ENCODE measurements at places on chromosomes 1 and 21. TPM values are rescaled to one million over a fixed set of nuclear protein-coding genes. Genes with fewer than 3 reads are reported as not detected.
A peak's percentile ranks its signal among the peaks of the same experiment; 100 is the strongest.

The S100A3 gene
- not detected for total RNA-seq

The MYBPH gene
- not detected for total RNA-seq

The PTPRC gene
- not detected for total RNA-seq

The HSD3B2 gene
- total RNA-seq, result not detected

DNA sequence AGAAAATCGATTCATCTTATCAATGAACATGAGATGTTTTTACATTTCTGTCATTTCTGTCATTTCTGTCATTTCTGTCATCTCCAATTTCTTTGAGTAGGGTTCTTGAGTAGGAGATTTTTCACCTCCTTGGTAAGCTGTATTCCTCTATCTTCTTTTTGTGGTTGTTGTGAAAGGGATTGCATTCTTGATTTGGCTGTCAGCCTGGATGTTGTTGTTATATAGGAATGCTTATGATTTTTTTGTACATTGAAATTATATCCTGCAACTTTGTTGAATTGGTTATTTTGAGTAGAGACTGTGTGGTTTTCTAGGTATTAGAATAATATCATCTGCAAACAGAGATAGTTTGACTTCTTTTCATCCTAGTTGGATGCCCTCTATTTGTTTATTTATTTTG is 1233.7 kb downstream of the PLA2G4A start:
- H3K36me3 ChIP-seq, result peaks cover 4% of the 10 kb centered on the region
- no peak overlapping the region for H3K4me3 ChIP-seq
- H3K4me1 ChIP-seq, result no peaks in the 10 kb centered on the region
- no peak overlapping the region for H3K27ac ChIP-seq
- H3K27me3 ChIP-seq, result no peaks in the 10 kb centered on the region

GRCh38 chr1:198641966-198642668 is 3.3 kb downstream of the PTPRC start:
- no peak overlapping the region for H3K4me3 ChIP-seq
- no peaks in the 10 kb centered on the region for H3K36me3 ChIP-seq
- no peak overlapping the region for H3K27ac ChIP-seq

GRCh38 chr1:21673277-21673780 is 4.2 kb upstream of the RAP1GAP start:
- H3K36me3 ChIP-seq, result peaks cover 7% of the 10 kb centered on the region
- no peaks in the 10 kb centered on the region for H3K4me1 ChIP-seq
- H3K27ac ChIP-seq, result no peak overlapping the region
- no peaks in the 10 kb centered on the region for H3K27me3 ChIP-seq
- no peak overlapping the region for H3K4me3 ChIP-seq

- H3K4me3 ChIP-seq, result no peak overlapping the region
- no peak overlapping the region for H3K27ac ChIP-seq
- no peaks in the 10 kb centered on the region for H3K4me1 ChIP-seq
- no peak for DNase-seq
- H3K36me3 ChIP-seq, result no peaks in the 10 kb centered on the region
- H3K27me3 ChIP-seq, result no peaks in the 10 kb centered on the region
Measured at GRCh38 chr1:96075704-96076455, 645.7 kb upstream of the PTBP2 start.

- H3K36me3 ChIP-seq, result peaks cover 10% of the 10 kb centered on the region
- H3K4me1 ChIP-seq, result 0 out of 2 replicates have a peak, but pooled peaks cover 4% of the 10 kb centered on the region
- DNase-seq, result peak; percentile 41
- no peaks in the 10 kb centered on the region for H3K27me3 ChIP-seq
Measured at GRCh38 chr1:236543065-236543669, 19.4 kb downstream of the LGALS8 start.

- H3K27ac ChIP-seq, result no peak overlapping the region
- H3K4me3 ChIP-seq, result no peak overlapping the region
- H3K27me3 ChIP-seq, result no peaks in the 10 kb centered on the region
- H3K4me1 ChIP-seq, result no peaks in the 10 kb centered on the region
- no peaks in the 10 kb centered on the region for H3K36me3 ChIP-seq
Measured at GRCh38 chr1:117970252-117970651, 40.7 kb downstream of the WDR3 start.

- no peak overlapping the region for H3K27ac ChIP-seq
- no peak for DNase-seq
- H3K27me3 ChIP-seq, result no peaks in the 10 kb centered on the region
- H3K4me3 ChIP-seq, result no peak overlapping the region
- H3K4me1 ChIP-seq, result no peaks in the 10 kb centered on the region
Measured at GRCh38 chr1:81424061-81424460, 376.7 kb upstream of the ADGRL2 start.

DNA sequence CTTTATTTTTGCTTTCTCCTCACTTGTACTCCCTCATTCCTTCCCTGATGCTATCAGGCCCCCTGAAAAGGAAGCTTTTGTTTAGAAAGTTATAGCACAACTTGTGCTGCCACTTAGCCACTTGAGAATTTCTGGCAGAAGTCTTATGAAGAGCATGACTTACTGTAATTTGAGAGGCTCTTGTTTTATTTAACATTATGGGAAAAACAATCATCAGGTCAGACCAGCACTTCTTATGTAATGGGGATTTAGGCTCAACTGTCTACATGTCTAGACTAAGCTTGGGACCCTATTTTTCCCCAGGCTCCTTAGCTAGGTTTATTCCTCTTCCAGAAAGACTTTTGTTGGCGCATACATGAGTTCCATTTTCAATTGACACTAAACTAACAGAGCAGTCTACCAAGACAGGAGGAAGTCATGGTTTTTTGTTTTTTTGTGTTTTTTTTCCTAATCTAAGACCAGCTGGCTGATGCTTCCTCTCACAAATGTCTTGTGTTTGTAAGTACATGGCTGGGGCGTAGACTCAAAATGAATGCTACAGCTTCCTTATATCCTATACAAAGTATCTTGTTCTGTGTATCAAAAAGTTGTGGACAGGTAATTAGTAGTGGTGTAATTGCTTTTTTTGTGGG is 31.5 kb downstream of the TNFSF4 start:
- H3K36me3 ChIP-seq, result peaks cover 11% of the 10 kb centered on the region
- DNase-seq, result no peak
- H3K27ac ChIP-seq, result no peak overlapping the region
- H3K4me3 ChIP-seq, result no peak overlapping the region

DNA sequence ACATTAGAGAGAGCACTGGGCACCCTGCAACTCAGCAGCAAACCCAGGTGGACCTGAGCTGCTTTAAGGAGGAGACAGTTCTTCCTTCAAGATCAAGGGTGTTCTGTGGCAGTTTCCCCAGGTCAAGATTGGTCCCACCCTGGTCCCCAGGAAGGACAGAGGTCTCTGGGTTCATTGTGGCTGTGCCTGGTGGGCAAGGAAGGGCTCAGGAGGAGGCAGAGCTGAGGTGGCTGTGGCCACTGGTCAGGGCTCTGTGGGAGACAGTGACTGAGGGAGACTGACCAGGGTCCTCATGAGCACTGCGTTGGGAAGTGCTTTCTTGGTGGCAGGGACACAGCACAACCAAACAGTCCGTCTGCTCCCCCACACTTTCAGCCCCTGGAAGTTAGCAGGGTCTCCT is 141.3 kb downstream of the FCRL5 start:
- no peaks in the 10 kb centered on the region for H3K27me3 ChIP-seq
- H3K27ac ChIP-seq, result no peak overlapping the region

DNA sequence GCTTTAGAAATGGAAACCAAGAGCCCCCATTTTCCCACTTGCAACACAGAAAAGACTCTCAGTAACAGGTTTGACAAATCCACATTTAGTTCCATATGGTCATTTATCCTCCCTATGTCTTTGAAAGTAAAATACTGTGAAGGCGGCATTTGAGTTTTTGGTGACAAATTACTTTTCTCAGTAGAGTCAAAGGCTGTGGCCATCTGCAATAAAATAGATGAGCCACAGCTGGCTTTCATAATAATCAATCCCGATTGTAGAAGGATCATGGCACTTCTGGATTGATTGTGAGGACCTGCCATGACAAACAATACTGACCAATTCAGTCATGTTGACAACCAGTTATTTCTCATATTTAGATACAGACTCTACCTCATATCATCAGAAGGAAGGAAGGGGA is 512.0 kb upstream of the ADGRL2 start:
- DNase-seq, result no peak
- no peaks in the 10 kb centered on the region for H3K4me1 ChIP-seq
- no peak overlapping the region for H3K27ac ChIP-seq
- H3K36me3 ChIP-seq, result no peaks in the 10 kb centered on the region
- no peak overlapping the region for H3K4me3 ChIP-seq
- no peaks in the 10 kb centered on the region for H3K27me3 ChIP-seq

DNA sequence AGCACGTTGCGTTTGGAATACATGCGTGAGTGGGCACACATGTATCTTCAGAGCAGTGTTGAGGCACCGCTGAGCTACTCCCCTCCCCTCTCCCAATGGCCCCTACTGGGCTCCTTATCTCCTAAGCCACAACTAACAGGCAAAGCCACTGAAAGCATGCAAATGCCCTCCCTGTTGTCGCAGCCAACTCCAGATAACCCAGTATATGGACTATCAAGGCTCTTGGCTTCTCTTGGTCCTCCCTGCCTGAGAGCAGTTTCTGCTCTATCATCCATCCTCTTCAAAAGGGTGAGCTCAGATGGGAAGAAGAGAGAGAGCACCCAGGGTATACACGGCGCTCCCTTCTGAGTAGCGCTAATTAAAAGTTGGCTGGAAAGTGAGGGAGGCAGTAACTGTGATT is 58.5 kb upstream of the CNTN2 start:
- no peak overlapping the region for H3K4me3 ChIP-seq
- DNase-seq, result no peak
- no peaks in the 10 kb centered on the region for H3K4me1 ChIP-seq
- no peaks in the 10 kb centered on the region for H3K27me3 ChIP-seq

DNA sequence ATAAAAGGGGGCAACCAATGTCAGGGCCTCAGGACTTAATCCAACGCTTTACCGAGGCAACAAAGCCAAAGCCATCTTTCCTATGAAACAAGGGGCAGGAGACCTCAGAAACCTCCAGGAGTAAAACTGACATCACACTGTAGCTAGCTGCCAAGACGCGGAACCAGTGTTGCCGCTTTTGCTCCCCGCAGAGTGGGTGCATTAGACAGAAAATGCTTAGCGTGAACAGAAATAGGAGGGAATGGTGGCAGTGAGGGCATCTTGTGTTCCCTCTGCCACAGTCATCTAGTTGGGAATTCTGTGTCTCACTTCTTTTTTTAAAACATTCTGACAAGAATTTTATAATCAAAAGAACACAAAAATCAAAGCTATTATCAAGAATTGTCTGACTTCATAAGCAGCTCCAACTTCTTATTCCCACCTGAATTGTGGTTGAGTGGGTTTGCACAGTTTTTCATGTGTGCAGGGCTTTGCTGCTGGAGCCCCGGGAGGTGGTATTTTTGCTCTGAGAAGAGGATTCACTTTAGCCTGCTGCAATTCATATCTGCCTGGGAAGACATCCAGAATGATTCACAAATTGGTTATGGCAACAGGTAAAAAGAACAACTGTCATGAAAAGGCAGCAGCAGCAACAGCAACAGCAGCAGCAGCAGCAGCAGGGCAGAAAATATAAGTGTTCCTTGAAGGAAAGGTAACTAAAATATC is 82.2 kb upstream of the DIRAS3 start:
- H3K27ac ChIP-seq, result no peak overlapping the region
- H3K27me3 ChIP-seq, result no peaks in the 10 kb centered on the region
- peaks cover 4% of the 10 kb centered on the region for H3K4me1 ChIP-seq

DNA sequence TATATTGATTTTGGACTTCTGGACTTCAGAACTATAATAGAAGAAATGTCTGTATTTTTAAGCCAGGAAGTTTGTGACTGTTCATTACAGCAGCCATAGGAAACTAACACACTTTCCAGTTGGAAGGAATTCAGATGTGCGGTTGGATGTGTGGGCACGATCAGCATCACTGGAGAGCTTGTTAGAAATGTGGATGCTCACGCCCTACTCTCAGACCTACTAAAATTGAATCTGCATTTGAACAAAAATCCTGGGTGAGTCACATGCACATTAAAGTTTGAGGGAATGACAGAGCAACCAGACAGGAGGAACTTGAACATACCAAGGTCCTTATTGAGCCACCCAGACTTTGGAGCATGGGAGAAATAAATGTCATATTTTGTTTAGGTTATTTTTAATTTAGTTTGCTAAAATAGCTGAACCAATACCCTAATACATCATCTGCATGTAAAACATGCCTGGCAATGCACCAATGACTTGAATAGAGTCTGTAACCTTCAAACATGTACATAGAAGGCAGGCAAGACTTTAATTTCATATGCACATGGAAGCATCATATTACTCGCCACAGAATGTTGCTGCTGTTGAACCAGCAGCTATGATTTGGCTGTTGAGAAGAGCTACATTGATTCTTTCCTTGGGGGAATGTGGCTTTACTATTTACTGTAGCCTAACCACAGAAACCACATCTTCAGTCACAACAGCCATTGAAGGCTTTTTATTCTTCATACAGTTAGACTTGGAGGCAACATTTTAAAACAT is 346.2 kb downstream of the BARHL2 start:
- no peaks in the 10 kb centered on the region for H3K36me3 ChIP-seq
- H3K4me3 ChIP-seq, result no peak overlapping the region
- DNase-seq, result no peak
- H3K4me1 ChIP-seq, result no peaks in the 10 kb centered on the region
- H3K27ac ChIP-seq, result no peak overlapping the region

GRCh38 chr1:224045556-224045955 is 68.4 kb upstream of the FBXO28 start:
- H3K36me3 ChIP-seq, result peaks cover 4% of the 10 kb centered on the region
- no peak overlapping the region for H3K4me3 ChIP-seq
- no peak for DNase-seq
- H3K27ac ChIP-seq, result no peak overlapping the region
- H3K4me1 ChIP-seq, result no peaks in the 10 kb centered on the region
- no peaks in the 10 kb centered on the region for H3K27me3 ChIP-seq
